Activated CD8-positive, alpha-beta memory T cell treated with anti-CD3 and anti-CD28 coated beads for 4 hours (primary cell): ENCODE measurements at places on chromosomes 7 and 10.

DNA sequence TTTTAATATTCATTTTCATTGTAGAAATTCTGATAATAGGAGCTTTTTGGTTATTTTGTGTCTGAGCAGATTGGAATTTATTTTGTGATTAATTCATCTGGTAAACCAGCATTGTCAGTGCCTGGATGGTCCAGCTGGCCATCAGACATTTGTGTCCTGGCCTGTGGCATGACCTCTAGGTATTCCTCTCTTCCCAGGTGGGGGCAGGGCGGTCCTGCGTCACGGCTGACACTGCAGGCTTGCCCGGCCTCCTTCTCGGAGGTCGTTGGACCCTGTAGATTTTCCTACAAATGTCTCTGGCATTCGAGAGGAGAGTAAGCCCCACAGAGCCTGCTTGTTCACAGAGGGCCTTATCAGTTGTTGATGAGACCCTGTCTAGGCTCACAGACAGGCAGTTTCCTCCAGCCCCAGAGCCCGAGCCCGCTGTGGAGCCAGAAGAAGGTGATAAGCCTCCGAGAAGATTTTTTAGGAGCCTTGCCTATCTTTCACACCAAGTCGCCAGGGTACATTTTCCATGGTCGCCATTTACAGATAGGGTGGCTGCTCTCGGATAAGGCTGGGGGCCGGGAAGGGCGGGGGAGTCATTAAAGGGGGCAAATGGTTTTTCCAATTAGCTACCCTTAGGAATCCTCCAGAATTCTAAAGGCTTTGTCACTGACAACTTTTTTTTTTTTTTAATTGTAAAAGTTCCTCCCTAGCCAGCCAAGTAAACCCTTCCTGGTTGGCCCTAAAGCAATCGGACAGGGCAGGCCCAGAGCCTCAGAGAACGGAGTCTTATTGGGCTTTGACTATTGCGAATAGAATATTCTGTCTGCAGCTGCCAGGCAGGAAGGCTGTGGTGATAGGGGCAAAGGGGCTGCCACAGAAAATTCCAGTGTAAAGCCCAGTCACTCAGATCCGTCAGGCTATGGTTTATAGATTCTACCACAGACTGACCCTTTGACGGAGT, 78.1 kb upstream of the TBX20 start:
- DNase-seq, result no peak

DNA sequence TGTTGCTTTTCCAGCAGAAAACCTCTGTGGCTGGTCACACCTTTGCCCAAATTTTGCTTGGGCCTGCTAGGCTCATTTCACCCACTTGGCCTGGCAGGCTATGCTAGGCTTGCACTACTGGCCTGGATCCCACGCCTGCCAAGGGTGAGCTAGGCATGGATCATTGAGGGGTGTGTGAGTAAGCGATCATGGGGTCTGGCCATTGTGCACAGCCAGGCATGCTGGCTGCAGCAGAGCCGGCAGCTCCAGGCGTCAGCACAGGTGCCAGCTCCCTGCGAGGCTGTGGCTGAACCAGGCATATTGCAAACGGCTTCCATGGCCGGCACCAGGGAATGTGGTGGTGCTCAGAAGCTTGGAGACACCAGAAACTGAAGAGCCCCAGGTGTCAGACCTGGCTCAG, 19.2 kb downstream of the CFAP70 start:
- DNase-seq, result no peak

GRCh38 chr10:97333601-97334369, 744 bp downstream of the FRAT2 start:
- DNase-seq, result no peak

DNA sequence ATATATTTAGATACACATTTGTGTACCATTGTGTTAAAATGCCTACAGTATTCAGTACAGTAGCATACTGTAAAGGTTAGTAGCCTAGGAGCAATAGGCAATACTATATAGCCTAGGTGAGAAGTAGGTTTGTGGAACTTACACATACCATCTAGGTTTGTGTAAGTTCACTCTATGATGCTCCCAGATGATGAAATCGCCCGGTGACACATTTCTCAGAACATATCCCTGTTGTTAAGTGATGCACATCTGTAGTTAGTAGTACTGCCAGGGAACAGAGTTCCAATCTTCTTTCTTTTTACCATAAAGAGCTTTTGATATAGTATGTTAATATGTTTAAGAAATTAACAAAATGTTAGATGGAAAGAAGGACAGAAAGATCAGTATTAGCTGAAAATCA, 138.2 kb downstream of the SNX13 start:
- no peak for DNase-seq

GRCh38 chr7:112450807-112451761, 824 bp downstream of the IFRD1 start:
- peak; percentile 69 for DNase-seq

- no peak for DNase-seq
Measured at GRCh38 chr10:114042895-114043531, 653 bp upstream of the ADRB1 start.

DNA sequence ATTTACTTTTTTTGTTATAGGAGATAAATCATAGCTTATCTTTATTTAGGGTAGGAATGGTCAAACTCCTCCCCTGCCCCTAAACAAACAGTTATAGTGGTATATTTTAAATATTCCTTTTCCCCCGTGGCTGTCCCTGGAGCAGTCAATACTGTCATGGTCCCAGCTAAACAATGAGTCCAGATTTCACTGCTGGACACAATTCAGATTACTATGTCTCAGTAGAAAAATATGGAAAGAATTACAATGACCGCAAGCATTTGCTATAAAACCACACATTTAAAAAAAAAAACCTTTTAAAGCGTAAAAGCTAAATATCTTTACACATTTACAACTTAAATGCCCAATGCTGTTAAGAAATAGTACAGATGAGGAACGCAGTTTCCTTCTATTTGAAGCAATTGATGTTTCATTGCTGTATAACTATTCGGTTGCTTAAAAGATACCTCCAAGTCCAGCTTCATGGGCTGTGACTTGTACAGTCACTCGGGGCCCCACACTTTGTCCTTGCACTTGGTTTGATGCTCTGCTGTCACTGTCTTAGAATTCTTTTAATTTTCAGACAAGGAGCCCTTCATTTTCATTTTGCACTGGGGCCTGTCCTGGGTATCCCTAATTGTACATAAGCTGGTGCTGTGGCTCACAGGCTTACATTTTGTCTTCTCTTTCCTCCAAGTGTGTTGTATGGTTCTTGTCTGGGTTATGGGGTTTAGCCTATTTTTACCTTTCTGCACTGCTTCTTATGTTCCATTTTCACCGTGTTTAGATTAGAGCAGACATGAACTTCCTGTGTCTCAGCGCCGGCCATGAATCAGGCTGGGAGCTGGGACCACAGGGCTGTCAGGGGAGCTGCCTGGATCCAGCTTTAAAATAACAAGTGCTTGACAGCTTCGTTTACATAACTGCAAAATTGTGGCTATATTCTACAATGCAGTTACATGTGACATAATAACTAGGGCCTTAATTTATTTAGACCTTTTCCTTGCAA, 530.2 kb upstream of the FZD8 start:
- DNase-seq, result no peak

DNA sequence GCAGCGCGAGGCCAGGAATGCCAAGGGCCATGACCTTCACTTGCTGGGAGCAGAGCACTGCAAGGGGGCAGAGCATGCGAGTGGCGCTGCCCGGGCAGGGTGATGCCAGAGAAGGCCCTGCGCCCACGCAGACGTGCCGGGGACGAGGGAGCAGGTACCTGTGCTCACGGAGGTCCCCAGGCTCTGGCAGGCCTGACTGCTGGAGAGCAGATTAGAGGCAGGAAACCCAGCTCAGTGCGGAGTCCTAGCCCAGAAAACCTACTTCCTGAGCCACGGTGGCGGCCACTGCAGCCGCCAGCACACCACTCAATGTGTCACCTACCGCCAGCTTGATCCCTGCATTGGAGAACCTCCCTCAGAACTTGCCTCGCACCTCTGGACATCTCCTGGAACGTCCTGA, 148.4 kb downstream of the MAD1L1 start:
- no peak for DNase-seq

DNA sequence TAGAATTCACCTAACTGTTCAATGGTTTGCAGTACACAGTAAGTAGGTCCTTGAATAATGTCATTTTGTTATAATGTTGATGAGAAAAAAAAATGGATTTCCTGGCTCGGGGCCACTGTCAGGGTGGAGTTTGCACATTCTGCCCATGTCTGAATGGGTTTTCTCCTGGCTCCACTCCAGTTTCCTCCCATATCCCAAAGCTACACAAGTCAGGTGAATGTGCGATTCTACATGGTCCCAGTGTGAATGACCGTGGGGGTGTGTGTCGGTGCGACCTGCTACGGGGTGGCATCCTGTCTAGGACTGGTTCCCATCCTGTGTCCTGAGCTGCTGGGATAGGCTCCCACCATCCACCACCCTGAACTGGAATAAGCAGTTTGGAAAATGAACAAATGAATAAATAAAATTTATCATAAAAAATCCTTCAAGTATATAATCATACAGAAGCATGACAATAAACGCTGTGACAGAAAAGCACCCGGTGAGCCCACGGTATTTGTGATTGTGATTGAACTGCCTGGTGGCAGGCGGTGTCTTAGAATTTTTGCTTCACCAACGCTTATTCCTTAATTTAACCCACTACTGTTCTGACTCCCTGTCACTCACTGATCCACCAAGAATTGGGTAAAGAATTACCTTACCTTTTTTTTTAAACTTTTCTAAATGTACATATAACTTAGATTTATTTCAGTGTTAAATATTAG, 114.1 kb downstream of the ICA1 start:
- no peak for DNase-seq

DNA sequence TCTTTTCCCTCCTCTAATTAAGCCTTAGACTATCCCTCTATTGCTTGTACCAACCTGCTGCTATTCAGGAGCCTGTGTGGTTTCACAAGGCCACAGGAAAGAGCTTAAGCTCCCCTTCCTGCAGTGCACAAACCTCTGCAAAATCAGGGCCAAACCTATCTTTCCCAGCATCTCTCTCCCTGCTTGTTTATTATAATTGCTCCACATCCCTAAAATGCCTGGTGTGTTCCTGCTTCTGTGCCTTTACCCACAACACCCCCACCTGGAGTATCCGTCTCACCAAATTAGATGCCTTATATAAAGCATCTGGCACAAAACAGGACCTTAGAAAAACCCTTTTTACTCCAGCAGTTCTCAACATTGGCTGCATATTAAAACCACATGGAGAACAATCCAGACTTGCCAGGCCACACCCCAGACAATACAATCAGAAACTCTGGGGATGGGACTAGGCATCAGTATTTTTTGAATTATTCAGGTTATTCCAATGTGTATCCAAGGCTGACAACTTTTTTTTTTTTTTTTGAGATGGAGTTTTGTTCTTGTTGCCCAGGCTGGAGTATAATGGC, 16.7 kb downstream of the SEC31B start:
- no peak for DNase-seq

- DNase-seq, result peak; percentile 6
Measured at GRCh38 chr7:38398725-38399321, 125.4 kb upstream of the TARP start.

DNA sequence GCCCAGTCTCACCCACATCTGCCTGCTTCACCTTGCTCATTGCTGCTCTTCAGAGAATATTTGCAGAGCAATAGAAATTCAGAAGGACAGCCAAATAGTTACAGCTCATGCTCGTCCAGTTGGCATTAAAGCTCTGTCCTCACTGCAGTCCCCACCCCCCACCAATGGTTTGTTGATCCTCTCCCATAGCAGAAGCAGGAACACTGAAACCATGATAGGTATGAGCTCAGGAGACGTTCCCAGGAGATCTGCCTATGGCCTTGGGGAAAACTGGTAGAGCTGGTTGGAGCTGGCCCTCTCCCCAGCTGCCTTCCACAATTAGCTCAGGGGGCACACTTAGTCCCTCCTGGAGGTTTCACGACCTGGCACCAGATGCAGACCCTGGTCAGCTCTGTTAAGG, 68.6 kb upstream of the KMT2C start:
- no peak for DNase-seq

GRCh38 chr10:7722927-7723529, 19.9 kb downstream of the ITIH2 start:
- DNase-seq, result no peak

GRCh38 chr10:83165265-83165664, 974.0 kb upstream of the GHITM start:
- no peak for DNase-seq

DNA sequence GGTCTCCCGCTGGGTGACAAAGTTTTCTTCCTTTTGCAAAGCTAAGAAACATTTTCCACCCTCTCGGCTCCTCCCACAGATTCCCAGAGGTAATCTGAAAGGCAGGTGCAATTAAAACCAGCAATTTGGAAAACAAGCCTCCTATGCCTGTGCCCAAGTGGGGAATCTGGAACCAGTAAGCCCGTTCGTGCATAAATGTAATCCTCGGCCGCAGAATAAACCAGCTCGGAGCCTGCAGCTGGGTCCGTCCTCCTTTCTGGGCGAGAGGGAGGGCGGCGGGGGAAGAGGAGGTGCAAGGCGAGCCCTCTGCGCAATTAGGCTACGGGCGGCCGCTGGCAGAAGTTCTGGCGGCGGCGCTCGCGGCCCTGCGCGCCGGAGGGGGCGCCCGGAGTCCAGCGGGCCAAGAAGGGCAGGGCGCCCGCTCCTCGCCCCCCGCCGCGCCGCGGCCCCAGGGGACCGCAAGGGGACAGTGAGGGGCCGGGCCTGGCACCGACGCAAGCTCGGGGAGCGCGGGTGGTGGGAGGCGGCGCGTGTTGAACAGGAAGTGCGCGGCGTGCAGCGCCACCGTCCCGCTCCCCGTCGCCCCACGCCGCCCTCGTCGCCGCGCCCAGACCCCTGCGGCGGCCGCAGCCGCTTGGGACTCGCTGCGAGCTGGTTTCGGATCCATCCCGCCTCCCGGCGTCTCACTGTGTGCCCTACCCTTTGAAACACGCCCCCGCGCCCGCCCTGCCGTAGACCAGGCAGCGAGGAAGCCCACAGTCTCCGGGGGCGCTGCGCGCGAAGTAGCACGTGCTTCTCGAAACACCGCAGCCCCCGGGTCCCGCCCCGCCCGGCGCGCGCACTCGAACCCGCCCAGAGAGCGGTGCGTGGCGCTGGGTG, at the start of gene PRKAG2:
TSS of gene PRKAG2 (minus strand) at position 217 of the 879 bp plus-strand sequence. CDS start 495 bp downstream, outside the sequence.
- peak; percentile 76 for DNase-seq

GRCh38 chr10:13787015-13787421, 200.3 kb downstream of the PRPF18 start:
- peak; percentile 58 for DNase-seq

GRCh38 chr7:51256209-51256781, 60.3 kb downstream of the COBL start:
- no peak for DNase-seq

GRCh38 chr10:5354068-5354467, 10.7 kb upstream of the UCN3 start:
- DNase-seq, result no peak

DNA sequence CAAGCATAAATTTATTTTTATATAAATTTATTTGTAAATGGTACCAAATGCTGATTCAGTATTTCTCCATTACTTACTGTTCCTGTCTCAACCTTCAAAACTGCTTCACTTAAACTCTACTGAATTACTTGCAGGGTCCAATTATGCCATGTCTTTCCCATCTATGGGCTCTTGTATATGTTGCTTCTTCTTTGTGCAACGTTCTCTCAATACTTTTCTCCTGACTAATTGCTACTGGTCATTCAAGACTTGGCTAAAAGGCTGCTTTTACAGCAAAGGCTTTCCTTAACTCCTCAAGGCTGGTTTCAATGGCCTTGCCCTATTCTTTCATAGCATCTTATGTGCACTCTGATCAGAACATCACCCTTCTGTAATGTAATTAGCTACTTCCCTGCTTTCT, 67.9 kb downstream of the RNLS start:
- no peak for DNase-seq

- no peak for DNase-seq
Measured at GRCh38 chr7:47505312-47506007, 76.5 kb downstream of the TNS3 start.
